ENCODE measurements at places on chromosomes 4 and X. TPM values are rescaled to one million over a fixed set of nuclear protein-coding genes. Genes with fewer than 3 reads are reported as not detected.
A peak's percentile ranks its signal among the peaks of the same experiment; 100 is the strongest.

KLKB1 gene
- total RNA-seq = not detected

SPARCL1 gene
- not detected for total RNA-seq

MAGEA12 gene
- not detected for total RNA-seq

TEX11 gene
- total RNA-seq = not detected

AMBN gene
- not detected for total RNA-seq

TCP11X2 gene
- total RNA-seq = not detected

DNA sequence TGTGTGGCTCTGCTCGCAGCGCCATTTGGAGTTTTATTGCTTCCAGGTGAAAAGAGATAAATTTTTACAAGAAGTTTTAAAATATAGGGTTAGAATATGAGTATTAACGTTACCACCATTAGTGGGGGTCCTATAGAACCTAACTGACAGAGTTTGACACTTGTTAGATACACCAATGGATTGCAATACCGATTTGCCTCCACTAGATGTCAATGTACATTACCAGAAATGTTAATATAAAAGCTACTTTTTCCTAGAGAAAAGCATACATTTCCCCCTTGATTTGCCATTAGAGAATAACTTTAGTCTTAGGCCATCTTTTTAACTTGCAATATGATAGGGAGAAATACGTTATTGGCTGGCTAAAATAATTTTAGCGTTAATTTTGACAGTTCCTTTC lies 108.4 kb downstream of the LINC00632 start:
- peak; percentile 14 for DNase-seq

DNA sequence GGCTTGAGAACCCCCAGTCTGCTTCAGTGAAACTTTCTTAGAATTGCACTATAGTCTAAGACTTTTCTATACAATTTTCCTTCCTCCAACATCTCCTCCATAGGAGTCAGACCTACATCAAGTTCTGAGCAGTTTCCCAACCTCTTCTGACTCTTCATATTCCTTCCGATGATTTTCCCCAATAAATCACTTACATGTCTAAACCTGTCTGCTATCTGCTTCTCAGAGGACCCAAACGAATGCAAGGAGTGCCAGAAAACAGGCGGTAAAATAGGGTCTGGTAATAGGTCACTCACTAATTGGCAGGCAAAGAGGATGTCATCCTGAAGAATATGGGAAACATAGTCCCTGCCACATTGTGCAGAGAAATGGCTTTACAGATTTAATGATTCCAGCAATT lies 153.9 kb downstream of the PCDH18 start:
- no peak for DNase-seq

DNA sequence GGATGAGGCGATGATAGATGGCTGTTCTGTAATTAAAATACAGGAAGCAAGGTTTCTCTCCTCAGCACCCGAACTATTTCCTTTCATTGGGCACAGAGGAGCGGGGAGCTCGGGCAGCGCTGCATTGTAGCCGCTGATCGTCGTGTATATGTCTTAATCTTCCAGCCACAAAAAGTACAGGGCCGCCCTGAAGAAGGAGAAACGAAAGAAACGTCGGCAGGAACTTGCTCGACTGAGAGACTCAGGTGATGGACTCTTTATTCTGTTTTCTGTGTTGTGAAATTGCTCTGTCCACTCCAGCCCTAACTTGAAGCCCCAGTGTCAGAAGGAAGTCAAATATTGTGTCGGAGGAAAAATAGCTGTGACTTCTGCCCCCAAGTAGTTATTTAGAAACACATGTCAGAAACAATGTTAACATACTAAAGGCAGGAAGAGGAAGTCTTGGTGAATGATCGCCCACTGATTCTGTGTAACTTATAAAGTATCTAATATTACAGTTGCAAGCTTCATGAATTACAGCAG lies 546 bp downstream of the ZRSR2 start:
- DNase-seq = no peak

GRCh38 chr4:708631-708933 lies 3.0 kb downstream of the PCGF3 start:
- no peak for DNase-seq

DNA sequence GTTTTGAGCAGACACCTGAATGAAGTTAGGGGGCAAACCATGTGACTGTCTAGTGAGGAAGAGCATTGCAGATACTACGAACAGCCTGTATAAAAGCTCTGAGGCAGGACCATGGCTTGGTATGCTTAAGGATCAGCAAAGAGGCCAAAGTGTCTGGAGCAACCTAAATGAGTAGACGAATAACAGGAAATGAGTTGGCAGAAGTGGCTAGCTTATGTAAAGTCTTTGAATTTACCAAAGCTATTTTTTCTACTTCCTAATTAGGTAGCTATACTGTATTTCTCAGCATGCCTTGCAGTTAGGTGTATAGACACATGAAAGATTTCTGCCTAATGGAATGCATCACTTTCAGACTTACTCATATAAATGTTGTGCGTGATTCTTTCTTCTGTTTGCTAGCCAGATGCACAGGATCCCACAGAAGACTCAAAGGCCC lies 9.3 kb upstream of the GPRIN3 start:
- DNase-seq = peak; percentile 27

DNA sequence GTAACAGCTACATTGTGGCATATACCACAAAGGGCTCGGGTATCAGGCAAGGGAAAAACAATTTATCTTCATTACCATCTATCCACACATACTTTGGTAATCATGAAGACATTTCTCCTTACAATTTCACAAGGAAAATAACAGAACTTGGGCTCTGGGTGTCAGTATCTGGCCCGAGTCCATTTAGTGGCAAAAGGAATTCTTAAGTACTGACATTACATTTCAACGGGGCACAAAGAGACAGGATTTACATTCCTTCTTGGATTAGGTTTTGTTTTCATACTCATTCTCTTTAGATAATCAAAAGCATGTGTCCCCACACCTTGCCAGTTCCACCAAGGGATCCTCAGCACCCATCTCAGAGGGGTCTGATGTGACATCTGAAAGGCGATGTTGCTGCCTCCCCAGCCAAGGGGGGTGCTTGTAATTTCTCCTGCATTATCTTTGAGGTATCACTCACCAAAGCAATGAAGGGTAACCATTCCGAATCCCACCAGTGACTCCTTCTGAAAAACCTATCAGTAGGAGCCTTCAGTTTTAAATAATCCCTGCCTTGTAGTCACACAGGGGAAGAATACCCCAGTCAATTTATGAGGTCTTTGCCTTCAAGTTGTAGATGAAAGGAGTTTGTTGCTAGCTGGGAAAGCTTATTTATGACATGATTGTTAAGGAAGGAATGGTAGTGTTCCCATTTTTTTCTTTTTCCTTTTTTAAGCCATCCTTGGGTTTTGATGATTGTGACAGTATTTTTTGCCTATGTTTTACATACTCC lies 118.6 kb downstream of the PALLD start:
- peak; percentile 59 for DNase-seq

GRCh38 chrX:130594453-130594916 lies 192.7 kb downstream of the RBMX2 start:
- DNase-seq = peak; percentile 16

GRCh38 chrX:124925681-124926080 lies 394.0 kb upstream of the TEX13C start:
- DNase-seq = no peak

DNA sequence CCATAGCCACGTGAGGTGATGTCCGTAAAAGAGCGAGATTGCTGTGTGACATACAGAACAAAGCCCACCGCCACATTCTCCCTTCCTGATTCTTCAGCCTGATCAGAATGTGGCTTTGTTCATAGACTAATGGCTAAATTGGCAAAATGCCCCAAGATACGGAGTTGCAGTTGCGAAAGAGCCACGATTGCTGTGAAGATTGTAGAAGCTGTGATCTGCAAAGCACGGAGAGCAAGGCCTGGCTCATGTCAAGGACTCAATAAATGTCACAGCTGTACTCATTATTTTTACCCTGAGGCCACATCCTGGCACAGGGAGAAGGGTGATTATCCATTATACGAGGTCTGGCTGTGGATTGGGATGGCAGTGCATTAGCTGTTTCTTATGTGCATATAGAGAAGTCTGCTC lies 34.2 kb downstream of the ARSD start:
- DNase-seq = peak; percentile 97

DNA sequence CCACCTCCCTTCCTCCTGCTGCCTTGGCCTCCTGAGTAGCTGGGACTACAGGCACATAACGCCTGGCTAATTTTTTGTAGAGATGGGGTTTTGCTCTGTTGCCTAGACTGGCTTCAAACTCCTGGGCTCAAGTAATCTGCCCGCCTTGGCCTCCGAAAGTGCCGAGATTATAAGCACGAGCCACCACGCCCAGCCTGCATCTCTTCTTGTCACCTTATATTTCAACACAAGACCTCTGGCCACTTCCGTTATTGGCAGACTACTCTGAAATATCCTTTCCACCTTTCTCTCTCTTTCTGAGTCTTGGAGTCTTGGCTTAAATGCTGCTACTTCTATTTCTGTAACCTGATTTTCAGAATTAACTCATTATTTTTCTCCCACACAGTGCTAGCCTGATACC lies 5.6 kb downstream of the KIAA0232 start:
- DNase-seq = no peak
